ENCODE measurements at places on chromosomes 13 and 19.

DNA sequence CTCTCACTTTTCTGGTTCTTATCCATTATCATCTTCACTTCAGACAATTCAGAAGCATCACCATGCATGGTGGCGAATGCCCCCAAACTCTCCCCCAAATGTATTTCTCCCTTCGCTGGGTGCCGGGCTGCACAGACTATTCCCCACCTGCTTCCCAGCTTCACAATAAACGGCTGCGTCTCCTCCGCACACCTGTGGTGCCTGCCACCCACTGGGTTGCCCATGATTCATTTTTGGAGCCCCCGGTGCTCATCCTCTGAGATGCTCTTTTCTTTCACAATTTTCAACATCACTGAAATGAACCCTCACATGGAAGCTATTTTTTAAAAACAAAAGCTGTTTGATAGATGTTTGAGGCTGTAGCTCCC lies 2.8 kb upstream of the F10 start:
- no peak for DNase-seq

GRCh38 chr13:112703449-112704284 lies 13.8 kb downstream of the ATP11A start:
- DNase-seq, result peak; percentile 58

GRCh38 chr13:93039131-93039530 lies 187.5 kb upstream of the GPC6 start:
- no peak for DNase-seq

- no peak for DNase-seq
These were observed 110.7 kb downstream of the SOX1 start for GRCh38 chr13:112177450-112178288.

GRCh38 chr19:7844405-7844804 lies 14.4 kb downstream of the EVI5L start:
- no peak for DNase-seq
